Spleen (tissue), 13 donors: ENCODE measurements at places on chromosomes 3 and 15.

GRCh38 chr3:194181612-194182529, 45.9 kb downstream of the HES1 start:
- no peak for DNase-seq

DNA sequence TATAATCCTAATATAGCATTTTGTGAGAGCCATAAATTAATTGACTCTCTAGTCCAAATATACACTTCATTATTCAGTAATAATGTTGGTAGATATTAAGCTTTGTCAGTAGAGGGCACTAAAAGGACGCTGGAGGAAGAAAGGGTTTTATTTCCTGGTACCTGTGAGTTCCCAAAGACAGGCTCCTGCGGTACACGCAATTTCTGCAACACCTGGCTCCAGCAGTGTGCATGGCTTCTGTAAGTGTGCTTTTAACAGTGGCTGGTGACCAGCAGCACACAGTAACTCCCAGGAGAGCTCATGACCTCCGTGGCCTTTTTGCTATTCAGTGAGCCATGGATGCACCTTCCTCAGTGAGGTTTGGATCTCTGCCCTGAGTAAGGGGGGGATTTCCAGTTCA, 338.3 kb upstream of the ZNF385D start:
- no peak for DNase-seq

- no peak for DNase-seq
Observed at GRCh38 chr3:160232014-160232413, 6.8 kb downstream of the C3orf80 start.

GRCh38 chr15:89423981-89424380, 72.4 kb downstream of the RHCG start:
- no peak for DNase-seq

DNA sequence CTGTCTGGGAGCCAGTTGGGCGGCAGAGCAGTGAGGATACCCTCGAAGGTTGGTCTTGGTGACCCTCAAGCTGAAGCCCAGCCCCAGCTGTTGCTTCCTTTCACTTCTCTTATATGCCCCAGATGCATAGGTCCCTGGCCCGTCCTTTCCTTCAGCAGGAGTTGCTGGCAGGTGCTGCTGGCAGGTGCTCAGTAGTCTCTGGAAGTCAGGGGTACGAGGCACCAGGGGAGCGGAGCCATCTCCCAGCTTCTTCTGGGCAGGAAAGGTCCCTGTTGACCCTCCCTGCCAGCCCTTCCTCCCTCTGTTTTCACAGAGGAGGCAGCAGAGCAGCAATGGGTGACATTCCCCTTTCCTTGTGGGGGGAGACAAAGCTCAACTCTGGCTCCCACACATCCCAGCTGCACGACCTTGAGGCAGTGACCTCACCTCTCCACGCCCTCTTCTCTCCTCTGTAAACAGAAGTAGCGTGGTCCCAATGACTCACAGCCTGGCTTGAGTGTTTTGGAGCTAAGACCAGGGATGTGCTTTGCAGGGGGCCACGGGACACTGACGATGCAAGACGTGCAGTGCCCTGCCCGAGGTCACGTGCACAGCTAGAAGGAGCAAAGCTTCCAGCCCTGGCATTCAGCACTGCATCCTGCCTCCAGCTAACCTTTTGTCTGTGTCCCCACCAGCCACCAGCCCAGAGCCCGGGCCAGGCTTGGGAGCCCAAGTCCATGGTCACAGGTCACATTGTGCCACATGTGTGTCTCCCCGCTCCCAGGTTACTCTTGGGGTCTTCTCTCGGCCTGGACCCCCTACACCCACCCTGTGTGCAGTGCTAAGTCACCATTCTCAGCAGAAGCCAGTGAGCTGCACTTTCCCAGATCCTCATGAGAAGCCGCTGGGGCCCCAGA, 49.7 kb downstream of the SLC6A6 start:
- no peak for DNase-seq

GRCh38 chr3:110391640-110392395, 679.8 kb upstream of the NECTIN3 start:
- no peak for DNase-seq

- DNase-seq, result no peak
Observed at GRCh38 chr3:151467069-151467468, 6.2 kb upstream of the IGSF10 start.

DNA sequence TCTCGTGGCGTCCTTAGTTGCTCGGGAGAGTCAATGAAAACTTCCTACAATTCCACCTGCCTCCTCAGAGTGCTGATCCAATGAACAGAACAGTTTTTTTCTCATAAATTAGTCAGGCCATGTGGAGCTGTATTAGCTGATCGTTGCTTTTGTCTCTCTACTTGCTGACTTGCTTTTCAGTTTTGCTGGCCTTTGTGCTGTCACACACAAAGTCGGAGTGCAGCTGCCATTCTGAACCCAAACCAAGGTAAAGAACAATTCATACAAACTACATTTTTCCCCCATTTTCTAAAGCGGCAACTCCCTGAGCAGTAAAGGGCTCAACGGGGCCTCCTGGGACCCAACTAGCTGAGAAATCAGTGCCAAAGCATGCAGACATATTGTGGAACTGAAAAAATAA, 43.1 kb downstream of the MEIS2 start:
- no peak for DNase-seq

DNA sequence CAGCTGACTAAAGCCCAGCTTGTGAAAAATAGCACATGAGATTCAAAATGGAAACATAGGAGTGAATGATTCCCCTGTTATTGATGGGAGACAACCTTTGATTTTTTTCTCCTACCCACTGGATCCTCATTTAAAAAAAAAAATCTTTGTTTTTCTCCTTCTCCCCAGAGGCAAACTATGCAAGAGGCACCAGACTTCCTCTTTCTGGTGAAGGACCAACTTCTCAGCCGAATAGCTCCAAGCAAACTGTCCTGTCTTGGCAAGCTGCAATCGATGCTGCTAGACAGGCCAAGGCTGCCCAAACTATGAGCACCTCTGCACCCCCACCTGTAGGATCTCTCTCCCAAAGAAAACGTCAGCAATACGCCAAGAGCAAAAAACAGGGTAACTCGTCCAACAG, 2.6 kb downstream of the CACNA1D start:
- DNase-seq, result no peak

GRCh38 chr3:197516517-197516889, 39.3 kb downstream of the BDH1 start:
- peak; percentile 33 for DNase-seq

GRCh38 chr3:74267588-74268184, 346.8 kb downstream of the CNTN3 start:
- DNase-seq, result no peak

- no peak for DNase-seq
Observed at GRCh38 chr15:90860942-90861675, 7.3 kb upstream of the FURIN start.

- DNase-seq, result no peak
Observed at GRCh38 chr15:101085311-101085700, 166.1 kb downstream of the LRRK1 start.

DNA sequence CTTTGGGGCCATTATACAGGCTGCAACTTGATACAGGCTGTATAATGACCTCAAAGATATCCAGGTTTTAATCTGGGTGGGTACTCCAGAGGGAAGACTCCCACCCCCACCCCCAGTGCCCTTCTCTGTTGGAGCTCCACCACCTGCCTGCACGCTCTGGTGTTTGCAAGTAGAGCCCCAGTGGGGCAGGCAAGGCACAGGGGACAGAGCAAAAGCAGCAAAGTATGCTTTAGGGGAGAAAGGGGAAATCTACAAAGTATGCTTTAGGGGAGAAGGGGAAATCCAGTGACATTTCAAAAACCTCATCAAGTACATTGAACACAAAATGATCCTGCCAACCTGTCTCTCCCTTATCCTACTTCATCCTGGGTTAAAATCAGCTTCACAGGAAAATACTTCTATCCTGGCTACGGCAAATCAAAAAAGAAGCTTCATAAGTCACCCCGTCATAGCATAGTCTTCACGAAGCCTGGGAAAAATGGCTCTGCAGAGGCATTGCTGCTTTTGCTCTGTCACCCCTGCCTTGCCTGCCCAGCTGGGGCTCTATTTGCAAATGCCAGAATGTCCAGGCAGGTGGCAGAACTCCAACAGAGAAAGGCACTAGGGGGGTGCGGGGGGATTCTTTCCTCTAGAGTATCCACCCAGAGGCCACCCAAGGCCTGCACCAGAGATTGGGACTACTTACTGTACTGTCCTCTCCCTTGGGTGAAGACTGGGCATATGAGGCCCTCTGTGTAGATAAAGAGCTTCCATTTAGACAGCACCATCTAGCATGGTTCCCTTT, 60.9 kb upstream of the ATP11B start:
- no peak for DNase-seq

- no peak for DNase-seq
Observed at GRCh38 chr3:140176526-140176925, 241.5 kb downstream of the CLSTN2 start.

- DNase-seq, result no peak
Observed at GRCh38 chr15:57784081-57784511, 77.6 kb downstream of the POLR2M start.

DNA sequence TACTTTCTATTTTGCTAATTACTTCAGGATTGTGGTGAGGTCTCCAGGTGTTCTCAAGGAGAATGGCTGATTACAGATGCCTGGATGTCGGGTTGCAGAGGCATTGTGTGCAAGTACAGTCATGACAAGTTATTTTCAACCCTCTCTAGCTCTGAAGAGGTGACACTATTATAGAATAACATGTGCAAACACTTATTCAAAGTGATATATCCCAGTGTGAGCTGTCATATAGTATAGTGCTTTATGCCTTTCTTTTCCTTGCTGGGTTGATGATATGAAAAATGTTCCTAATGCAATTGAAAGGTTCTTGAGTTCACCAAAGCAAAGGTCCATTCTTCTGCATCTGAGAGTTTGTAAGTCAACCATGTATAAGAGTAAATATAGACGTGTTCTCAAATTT, 167.2 kb downstream of the SPATA16 start:
- no peak for DNase-seq

- DNase-seq, result no peak
Observed at GRCh38 chr3:167814441-167814951, 79.0 kb downstream of the SERPINI1 start.

DNA sequence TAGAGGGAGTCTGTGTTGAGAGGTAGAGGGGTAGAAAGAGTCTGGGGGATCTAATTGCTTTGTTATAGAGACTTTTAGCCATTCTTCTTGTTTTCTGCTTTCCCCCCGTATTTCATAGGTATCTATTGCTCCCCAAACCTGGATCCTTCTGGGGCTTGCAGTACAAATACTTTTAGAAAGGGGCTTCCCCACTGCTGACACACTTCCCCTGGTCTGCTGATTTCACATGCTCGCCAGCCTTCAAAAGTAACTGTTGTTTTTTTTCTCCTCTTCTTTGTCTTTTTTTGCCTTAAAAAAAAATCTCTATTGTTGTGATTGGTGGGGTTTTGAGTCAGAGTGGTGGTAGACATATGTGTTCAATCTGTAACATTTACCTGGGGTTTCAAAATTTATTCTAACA, 300.6 kb upstream of the AZI2 start:
- no peak for DNase-seq
